ENCODE measurements at places on chromosomes 1 and 21.
A peak's percentile ranks its signal among the peaks of the same experiment; 100 is the strongest.

DNA sequence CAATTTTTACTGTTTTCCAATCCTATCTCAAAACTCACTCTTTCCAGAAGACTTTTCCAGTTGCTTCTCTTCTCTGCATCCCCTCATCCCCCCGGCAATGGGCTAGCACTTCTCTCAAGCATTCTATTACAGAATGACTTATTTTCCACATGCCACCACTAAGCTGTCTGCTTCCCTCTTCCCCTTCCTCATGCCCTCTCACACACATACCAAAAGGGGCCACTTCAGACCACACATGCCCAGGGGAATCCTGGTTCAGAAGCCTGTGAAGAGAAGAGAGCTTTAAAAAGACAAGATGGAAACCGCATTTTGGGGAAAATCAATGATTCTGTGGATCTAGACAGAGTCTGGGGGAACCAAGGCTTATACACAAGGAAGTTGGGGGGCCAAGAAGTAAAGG lies 8.4 kb upstream of the LORICRIN start:
- no peak for DNase-seq

GRCh38 chr1:178543290-178543607 lies 30.3 kb downstream of the TEX35 start:
- peak; percentile 18 for DNase-seq

GRCh38 chr1:182990413-182991144 lies 32.6 kb upstream of the LAMC1 start:
- no peak for DNase-seq

GRCh38 chr1:94562519-94563260 lies 21.1 kb upstream of the F3 start:
- no peak for DNase-seq

GRCh38 chr1:182337736-182338571 lies 53.6 kb downstream of the GLUL start:
- no peak for DNase-seq

- DNase-seq: no peak
Observed at GRCh38 chr1:233331676-233332519, 4.4 kb downstream of the MAP3K21 start.

DNA sequence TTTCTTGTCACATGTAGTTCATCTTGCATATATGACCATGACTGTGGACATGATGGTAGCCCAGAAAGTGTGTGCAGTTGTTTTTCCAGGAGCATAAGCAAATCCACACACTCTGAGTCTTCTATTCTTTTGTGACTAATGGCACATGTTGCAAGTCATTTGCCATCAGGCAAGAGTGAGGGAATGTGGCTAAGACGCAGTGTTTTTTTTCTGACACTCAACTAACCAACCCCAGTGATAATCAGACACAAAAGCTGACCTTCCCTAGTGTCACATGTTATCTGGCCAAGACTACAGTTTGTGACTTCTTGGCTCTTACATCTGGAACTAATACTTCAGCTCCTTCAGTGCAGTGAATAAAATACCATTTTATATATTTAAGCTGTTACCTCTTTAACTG lies 108.8 kb downstream of the ITSN1 start:
- no peak for DNase-seq

- no peak for DNase-seq
Observed at GRCh38 chr1:170734412-170735175, 70.7 kb downstream of the PRRX1 start.

GRCh38 chr21:44552136-44552535 lies 831 bp upstream of the KRTAP10-2 start:
- DNase-seq: no peak

DNA sequence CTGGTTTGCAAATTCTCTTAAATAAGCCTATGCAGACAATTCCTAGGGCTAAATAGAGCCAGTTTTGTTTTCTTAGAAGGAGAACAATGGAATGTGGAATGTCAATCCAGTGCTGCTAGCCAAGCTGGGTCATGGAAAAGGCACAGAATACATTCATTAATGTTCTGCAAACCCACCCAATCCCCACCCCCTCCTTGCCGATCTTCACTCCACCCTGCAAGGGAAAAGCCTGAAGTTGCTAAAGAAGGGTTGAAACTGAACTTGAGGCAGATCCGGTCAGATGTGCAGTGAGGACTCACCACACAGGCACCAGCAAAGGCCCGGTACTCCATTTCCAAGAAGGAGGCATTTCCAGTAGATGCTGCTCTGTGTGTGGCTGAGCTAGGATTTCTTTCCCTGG lies 179.6 kb downstream of the PLPP3 start:
- DNase-seq: no peak

DNA sequence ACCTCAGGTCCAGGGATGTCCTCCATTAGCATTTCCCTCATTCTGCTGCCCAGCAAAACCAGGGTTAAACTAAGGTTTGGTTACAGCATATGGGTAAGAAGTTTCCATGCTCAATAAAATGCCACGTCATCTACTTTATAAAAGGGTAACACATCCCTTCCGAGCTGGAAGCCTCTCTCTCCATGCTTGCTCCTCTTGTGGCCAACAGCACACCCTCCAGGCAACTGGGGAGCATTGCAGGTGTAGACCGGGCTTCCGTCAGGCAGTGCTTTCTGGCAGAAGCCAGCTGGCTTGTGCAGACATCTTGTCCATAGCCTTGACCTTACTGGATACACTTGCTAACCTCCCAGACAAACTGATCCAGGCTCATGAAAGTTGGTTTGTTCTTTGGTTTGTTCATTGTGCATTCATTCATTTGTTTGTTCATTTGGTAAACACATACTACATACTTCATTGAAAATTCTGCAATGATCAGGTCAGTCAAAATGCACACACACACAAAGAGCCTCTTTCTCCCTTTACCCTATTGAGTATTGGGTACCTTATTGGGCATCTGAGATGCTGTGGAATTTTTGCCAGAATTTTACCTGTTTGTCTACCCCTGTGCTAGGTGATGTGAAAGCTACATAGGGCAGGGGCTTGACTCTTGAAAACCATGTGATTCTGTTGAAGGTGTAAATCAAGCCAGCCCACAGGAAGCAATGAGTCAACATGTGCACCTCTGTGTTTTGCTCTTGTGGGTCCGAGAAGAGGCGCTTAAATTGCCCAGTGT lies 422.8 kb downstream of the CAMTA1 start:
- peak; percentile 52 for DNase-seq

DNA sequence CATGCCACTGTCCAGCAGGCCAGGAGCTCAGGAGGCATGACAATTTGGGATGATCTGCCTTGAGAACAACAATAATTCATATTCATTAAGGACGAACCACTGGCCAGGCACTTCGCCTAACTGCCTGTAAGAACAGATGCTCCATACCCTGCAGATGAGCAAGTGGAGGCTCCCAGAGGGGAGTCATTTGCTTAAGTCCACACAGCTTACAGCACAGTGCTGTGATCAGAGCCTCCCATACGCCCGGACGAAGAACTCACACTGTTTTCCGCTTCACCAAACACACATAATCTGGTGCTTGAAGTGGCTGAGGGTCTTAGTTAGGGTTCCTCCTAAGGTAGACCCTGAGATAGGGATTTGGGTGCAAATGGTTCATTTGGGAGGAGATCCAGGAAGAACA lies 93.4 kb upstream of the KLHDC7A start:
- DNase-seq: no peak

GRCh38 chr1:227002531-227003049 lies 62.5 kb downstream of the COQ8A start:
- no peak for DNase-seq

DNA sequence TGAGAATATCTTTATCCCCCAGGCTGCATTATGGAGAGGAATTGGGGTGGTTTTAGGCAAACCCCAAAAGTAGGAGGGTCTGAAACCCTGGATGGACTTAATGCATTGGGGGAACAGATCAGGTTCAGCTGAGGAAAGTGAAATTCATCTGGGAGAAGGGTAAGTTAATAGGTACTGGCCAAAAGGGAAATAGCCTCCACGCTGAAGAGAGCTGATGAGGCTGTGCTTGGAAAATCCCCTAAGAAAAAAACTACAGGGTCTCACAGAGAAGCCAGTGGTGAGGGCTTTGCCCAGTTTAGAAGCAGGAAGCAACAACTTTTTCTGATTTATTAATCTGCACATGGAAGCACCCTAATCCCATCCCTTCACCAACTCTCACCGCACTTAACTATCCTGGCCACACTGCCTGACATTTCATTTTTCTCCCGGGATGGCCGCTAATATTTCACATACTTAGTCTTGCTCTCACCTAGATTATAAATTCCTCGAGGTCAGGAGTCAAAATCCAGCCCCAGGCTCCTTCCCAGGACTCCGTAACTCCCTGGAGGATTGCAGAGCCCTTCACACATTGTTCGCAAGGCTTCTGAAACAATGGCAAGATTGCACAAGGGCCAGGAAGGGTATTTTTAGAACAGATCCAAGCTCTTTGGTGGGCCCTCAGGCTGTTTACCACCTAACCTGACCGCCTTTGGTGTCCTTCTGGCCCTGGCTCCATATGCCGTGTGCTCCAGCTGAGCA lies 60.9 kb upstream of the TARBP1 start:
- DNase-seq: no peak

DNA sequence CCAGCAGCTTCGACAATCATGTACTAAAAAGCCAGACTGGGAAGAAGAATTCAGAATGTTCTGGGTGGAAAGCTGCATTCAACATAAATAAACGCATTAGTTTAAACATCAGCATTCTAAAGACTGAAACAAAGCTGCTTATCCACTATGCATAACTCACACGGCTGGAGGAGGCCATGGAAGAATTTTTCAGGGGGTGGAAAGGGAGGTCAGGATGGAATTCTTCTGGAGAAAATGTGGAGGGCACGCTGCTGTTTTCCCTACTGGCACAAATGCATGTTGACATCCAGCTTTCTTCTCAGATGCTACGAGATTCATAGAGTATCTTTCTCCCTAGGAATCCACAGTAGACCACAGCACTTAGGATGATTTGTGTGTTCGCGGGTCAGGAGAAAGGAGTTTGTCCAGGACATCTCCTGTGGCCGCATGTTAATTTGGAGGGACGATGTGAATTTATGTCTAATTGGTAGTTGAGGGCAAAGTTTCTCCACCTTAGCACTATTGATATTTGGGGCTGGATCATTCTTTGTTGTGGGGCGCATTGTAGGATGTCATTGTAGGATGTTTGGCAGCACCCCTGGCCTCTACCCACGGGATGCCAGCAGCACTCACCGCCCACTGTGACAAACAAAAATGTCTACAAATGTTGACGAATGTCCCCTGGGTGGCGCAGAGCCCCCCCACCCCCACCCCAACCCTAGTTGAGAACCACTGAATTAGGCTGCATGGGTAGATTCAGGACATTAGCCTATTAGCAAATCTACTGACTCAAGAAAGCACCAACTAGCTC lies 86.5 kb upstream of the KAZN start:
- DNase-seq: no peak

DNA sequence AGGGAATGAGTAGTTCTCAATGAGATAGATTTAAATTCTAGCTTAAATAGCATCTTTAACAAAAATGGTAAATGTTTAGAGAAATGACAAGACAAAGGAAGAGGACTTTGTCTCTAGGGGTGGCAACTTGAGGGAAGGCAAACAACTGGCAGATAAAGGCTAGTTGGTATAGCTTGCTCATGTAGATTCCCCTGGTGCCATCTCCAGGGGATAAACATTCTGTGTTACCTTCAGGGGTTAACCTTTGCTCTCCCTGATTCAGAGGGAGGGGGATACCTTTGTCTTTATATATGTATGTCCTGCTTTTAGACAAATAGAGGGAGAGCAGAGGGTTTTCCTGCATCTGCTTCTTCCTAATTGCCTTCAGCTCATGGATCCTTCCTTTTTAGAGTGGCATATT lies 153.7 kb upstream of the L1TD1 start:
- no peak for DNase-seq

DNA sequence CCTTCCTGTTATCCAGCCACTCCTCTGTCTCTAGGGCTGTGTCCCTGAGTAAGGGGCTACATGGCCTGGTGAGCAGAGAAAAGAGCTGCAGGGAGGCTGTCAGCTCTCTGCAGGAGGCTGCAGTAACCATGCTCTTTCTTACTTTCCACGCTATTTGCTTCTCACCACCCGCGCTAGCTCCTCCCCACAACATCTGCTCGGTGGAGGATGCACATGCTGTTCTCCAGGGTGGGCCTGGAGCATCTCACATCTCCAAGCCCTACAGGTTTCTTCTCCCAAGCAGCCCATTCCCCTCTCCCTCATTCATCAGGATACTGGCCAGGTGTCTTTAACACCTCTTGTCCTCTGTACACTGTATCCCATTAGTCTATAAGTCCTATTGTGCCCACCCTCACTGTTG lies 103.8 kb downstream of the IER5 start:
- DNase-seq: no peak

DNA sequence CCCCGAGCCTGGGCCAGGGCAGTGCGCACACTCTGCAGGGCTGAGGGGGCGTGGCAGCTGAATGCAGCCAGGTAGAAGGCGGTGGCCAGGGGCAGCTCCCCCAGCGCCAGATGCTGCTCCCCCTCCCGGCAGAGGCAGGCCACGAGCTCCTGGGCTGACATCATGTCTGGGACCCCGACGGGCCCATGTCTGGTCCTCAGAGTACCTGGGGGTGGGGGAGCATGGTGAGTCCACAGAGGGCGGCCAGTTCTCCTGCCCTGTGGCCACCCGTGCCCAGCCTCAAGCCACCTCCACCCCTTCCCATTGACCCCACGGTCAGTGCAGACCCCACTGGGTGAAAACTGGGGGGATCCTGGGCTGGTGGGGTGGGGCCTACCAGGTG lies 838 bp downstream of the TTC34 start:
- DNase-seq: no peak

DNA sequence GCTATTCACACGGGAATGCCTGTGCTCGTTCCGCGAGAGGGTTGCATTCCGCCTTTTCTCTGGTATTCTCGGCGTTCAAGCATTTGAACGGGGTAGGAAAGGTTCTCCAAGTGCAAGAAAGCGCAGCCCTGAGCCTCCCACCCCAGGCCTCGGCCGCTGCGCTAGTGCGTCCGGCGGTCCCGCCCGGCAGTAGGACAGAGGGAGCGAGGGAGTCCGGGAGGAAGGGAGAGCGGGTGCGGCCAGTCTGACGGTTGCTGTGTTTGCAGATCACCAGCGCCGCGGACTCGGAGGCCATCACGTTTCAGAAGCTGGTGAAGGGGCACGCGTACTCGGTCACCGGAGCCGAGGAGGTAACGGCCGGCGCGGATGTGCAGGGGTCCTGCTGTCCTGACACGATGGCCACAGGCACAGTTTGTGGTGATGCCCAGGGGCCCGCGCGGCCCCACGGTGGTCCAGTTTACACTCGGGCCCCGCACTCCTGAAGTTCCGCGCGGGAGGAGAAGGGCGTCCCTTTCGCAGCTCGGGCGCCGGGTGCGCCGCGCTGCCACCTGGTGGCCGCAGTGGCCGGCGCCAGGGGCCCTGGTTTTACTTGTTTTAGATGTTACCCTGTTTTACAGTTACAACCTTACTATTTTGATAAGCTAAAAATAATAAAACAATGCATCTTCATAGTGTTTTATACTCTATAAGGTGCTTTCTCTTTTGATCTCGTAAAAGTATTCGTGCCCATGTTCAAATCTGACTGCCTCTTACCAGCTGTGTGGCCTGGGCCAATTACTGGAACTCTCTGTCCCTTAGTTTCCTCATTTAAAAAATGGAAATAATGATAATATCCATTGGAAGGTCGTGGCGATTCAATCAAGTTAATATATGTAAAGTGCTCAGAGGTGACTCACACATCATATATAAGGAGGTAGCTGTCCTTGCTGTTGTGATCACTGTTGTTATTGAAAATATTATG lies 36.7 kb downstream of the CAPN2 start:
- DNase-seq: peak; percentile 72
